CD8-positive, alpha-beta memory T cell (primary cell): ENCODE measurements at places on chromosomes 2 and 18. TPM values are rescaled to one million over a fixed set of nuclear protein-coding genes. Genes with fewer than 3 reads are reported as not detected.

GRCh38 chr2:33307659-33308270 lies 168.7 kb upstream of the RASGRP3 start:
- DNase-seq: no peak

DNA sequence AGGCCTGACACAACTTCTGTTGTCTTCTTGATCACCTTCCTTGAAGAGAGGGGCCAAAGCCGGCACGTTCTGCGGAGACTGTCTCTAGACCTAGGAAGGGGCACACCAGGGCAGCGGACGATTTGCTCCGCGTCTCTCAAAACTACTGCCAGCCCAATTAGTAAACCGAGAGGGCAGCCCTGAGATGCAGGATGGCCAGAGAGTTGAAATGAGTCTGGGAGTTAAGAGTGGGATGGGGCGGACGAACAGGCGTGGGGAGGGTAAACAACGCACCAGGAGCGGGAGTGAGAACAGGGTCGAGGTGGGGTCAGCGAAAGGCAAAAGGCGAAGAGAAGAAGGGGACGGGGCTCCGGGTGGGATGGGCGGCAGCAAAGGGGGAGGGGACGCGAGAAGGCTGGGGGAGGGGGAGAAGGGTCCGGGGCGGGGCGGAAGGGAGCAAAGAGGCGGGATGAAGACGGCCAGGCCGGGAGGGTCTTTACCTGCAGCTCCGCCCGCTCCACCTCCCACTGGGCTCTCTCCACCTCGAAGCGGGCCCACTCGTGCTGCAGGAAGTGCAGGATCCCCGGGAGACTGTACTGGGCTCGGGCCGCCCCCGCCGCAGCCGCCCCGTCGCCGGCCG lies 476 bp downstream of the STRN start:
- peak; percentile 51 for DNase-seq

Gene TSPYL6
- total RNA-seq: not detected

DNA sequence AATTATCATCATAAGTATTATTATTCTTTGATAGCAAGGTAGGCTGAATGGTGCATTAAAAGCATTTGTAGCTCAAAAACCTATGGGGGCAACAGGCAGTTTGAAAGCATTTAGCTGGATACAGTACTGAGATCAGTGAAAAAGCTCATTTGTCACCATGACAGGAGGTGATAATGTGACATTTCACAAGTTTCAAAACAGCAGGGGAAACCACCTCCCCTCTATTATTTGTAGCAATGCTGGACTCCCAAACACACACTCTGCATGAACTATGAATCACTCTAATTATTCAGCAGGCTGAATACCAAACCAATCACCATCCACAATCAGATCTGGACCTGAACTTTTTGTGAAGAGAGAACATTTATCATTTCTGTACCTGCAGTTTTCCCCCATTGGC lies 63.4 kb downstream of the MYO5B start:
- no peak for DNase-seq

DNA sequence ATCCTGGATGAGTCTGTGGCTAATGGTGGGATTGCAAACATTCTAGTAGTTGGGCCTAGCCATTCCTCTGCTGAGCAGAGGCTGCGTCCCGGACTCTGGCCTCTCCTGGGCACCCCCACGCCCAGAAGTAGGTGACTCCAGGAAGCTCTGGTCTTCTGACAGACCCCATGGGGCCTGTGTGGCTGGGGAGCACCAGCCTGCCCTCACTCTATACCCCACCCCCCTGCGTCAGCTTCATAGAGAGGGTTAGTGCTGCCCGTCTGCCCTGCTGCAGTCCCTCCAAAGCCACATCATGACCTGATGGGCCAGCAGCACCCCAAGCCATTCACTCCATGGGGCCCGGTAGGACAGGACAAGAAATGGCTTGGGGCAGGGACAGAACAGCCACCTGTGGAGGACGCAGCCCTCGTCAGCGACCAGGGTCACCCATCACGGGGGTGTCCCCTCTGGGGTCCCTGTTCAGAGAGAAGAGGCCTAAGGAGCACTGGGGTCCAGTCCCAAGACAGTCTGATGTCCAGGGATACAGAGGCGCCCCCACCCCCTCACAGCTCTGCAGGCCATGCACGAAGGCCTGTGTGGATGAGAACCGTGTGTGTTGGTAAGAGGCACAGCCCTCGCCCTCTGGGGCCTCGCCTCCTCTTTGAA lies 238.3 kb downstream of the ATAD2B start:
- no peak for DNase-seq

GRCh38 chr2:37688771-37689468 lies 17.5 kb upstream of the CDC42EP3 start:
- no peak for DNase-seq

- DNase-seq: no peak
Measured at GRCh38 chr2:57570961-57571360, 475.6 kb upstream of the VRK2 start.

Gene ATP8B1
- not detected for total RNA-seq

GRCh38 chr2:43266711-43267111 lies 40.3 kb upstream of the ZFP36L2 start:
- DNase-seq: no peak

DNA sequence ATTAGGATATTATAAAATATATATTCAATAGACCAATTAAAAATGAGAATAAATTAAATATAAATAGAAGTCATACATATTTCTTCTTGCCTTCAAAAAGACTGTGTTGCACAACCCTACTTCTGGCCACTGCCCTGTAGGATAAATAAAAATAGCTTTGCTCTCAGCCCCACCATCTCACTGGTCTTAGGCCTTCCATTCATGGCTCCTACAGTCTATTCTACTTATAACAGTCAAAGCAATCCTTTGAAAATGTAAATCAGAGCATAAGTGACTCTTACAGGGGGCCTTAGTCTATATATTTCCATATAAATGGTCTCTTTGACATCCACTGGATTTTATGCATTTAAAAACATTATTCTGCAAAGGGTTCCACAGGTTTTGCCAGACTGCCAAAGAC lies 72.9 kb downstream of the KLF7 start:
- no peak for DNase-seq

Gene ALPI
- not detected for total RNA-seq

DNA sequence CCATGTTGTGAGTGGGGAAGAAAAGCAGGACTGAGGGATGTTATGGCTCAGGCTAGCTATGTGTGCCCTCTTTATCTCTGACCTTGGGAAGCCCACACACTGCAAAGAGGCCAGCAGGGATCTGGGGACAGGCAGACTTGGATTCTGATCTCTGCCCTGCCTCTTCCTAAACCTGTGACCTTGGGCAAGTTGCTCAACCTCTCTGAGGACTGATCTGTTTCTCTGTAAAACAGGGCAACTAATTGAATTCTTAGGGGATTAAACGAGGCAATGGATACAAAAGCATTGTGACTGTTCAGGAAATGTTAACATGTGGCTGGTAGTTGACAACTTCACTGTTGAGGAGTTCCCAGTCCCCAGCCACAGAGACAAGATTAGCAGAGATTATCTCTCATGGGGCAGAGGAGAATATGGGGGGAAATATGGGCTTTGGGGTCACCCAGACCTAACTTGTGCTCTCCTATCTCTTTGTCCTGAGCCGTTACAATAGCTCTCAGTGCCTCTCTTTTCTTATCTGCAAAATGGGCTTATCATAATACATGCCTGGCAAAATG lies 184.7 kb upstream of the GLI2 start:
- no peak for DNase-seq

Gene FBXO41
- total RNA-seq: 25.3 TPM

DNA sequence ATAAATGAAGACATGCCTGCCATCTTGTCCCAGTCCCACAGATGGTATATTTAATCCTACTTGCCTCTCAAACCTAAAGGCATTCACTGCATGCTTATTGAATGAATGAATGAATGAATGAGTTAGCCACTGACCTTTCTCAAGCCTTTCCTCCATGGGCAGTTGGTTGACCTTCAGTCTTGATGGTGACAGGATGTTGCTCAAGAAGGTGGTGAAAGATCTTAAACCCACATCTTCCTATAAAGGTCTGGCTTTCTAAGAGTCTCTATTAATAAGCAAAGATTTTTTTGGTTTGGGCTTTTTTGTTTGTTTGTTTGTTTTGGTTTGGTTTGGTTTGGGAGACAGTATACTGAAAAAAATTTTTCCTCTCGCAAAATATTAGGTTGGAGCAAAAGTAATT lies 41.7 kb downstream of the KIAA2012 start:
- no peak for DNase-seq

DNA sequence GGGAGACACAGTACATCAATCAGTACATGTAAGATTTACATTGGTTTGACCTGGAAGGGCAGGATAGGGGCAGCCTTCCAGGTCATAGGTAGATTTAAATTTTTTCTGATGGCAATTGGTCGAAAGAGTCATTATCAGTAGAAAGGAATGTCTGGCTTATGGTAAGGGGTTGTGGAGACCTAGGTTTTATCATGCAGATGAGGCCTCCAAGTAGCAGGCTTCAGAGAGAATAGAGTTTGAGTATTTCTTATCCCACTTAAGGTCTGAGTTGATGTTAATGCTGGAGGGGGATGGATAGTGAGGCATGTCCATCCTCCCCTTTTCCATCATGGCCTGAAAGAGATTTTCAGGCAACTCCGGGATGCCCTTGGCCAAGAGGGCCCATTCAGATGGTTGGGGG lies 60.7 kb downstream of the SPTBN1 start:
- DNase-seq: no peak

Gene LHCGR
- total RNA-seq: not detected

Gene ANO7
- 0.83 TPM for total RNA-seq

- DNase-seq: no peak
Measured at GRCh38 chr2:239394346-239394945, 6.4 kb downstream of the HDAC4 start.

- no peak for DNase-seq
Measured at GRCh38 chr2:24792542-24792873, 683 bp downstream of the PTRHD1 start.

DNA sequence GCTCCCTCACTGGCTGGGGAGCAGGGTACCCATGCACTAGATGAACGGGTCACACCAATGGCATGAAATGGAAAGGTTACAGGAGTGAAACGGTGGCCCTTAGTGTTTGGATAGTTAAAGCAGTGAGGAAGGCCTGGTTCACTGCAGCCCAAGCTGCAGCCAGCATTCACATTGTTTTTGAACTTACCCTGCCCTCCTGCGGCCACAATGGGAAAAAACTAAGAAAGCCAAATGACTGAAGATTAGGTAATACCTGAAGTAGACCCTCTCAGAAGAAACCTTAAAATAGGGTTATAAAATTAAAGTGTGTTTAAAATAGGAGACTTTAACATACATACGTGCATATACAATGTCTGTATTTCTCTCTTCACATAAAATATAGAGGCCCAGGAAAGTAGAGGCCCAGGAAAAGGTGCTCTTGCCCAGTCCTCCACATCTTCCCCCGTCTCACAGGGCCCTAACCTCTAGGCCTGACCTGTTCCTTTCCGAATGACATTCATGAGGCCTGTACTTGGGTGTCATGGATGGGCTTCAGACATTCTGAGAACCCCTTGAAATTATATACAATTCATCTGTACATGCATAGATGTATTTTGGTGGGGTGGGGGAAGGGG lies 33.3 kb downstream of the DOK1 start:
- DNase-seq: peak; percentile 68

DNA sequence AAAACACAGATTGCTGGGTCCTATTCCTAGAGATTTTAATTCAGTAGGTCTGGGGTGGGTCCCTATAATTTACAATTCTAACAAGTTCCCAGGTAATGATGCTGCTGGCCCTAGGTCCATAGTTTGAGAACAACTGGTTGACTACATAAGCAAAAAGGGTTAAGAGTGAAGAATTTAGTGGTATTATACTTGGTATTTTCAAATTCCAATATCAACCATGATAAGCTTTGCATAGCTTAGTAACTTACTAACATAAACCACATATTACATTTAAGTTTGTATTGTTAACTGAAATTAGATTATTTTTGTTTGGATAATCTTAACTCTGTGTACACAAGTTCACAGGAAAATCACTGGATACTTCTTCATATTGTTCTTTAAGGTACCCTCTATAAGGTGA lies 862.9 kb upstream of the ACVR2A start:
- no peak for DNase-seq

GRCh38 chr2:19876751-19877150 lies 25.0 kb downstream of the TTC32 start:
- DNase-seq: no peak

Gene ING5
- 44.4 TPM for total RNA-seq

- peak; percentile 61 for DNase-seq
Measured at GRCh38 chr2:169109502-169110409, 40.4 kb downstream of the DHRS9 start.

GRCh38 chr2:174794851-174795374 lies 30.6 kb upstream of the CHRNA1 start:
- no peak for DNase-seq

DNA sequence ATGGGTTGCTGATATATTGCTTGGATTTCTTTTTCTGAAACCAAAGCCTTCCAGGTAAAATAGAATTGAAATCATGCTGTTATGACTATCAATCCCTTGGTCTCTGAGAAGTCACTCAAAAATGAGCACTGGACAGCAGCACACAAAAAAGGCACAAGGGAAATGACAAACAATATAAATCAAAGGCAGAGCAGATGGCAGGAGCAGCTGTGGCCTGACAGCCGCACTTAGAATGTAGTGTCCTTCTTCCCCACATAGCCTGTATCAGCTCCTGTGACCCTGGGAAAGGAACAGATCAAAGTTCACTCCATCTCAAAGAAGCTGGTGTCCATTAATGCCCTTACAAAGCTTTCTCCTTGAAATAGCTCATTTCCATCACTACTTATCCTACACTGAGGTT lies 326.7 kb downstream of the SUCLG1 start:
- DNase-seq: no peak

Gene AOX1
- not detected for total RNA-seq

DNA sequence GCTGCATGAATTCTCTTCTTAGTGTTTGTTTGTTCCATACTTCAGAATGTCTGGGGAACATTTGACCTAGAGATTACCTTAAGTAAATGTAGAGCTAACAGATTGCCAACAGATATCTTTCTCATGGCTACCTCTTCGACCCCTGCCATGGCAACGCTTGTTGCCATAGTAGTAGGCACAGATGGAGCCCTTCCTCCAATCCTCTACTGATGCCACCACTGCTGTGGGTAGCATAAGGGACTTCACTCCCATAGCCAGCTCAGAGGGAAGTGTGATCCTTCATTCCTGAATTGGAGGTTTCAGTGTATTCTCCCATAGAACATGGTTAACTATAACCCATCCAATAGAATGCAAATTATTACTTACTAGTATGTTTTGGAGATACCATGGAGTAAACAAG lies 543.6 kb upstream of the NRP2 start:
- DNase-seq: no peak

Gene IL36A
- not detected for total RNA-seq

DNA sequence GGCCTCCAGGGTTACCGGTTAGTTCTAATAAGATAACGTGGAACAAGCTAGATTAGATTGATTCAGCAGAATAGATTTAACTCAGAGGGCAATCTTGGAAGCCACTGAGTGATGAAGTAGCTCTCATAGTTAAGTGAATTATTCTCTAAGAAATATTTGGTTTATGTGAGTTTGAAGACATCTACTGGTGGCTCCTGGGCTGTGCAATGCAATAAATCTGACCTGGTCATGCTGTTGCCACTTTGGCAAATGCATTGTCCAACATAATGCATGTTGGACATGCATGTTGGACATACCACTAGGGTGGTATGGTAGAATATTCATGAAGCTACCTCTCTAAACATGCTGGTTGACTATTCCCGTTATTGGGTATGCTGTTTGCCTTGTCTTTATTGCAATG lies 493.7 kb upstream of the VRK2 start:
- DNase-seq: no peak
